ENCODE measurements at places on chromosomes 4 and X.

DNA sequence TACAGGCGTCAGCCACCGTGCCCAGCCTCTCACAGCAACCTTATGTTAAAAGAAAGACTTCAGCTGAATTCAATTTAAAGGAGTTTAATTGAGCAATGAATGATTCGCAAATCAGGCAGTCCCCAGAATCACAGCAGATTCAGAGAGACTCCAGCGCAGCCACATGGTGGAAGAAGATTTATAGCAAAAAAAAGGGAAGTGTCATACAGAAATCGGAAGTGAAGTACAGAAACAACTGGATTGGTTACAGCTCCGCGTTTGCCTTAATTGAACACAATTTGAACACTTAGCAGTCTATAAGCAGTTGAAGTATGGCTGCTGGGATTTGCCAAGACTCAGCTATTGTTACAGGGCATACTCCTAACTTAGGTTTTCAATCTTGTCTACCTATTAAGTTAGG, 19.8 kb downstream of the CENPVL3 start:
- DNase-seq, result no peak

DNA sequence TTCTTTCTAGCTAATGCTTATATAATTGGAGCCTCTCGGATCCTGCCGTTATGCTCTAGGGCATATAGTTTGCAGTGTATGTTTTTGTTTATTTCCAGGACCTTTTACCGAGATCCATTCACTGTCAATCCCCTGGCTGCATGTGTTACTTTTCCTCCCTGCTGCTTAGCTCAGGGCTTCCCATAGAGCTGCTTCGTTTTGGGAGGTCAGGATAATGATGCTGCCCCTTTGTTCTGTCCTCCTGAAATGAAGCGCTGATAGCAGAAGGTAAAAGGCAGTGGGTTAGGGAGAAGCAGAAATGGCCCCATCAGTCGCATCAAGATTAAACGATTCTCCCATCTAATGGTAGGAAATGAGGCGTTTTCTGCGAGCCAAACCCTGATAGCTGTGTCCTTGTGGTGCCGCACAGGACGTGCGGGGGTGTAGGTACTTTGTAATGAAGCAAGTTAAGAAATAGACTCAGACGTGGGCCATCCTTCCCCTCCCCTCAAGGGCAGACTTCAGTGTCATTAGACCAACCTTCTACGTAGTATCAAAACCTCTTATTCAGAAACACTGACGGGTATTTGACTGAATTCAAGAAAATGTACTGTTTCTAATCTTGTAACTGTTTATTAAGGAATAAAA, 37.3 kb downstream of the AFF2 start:
- no peak for DNase-seq

DNA sequence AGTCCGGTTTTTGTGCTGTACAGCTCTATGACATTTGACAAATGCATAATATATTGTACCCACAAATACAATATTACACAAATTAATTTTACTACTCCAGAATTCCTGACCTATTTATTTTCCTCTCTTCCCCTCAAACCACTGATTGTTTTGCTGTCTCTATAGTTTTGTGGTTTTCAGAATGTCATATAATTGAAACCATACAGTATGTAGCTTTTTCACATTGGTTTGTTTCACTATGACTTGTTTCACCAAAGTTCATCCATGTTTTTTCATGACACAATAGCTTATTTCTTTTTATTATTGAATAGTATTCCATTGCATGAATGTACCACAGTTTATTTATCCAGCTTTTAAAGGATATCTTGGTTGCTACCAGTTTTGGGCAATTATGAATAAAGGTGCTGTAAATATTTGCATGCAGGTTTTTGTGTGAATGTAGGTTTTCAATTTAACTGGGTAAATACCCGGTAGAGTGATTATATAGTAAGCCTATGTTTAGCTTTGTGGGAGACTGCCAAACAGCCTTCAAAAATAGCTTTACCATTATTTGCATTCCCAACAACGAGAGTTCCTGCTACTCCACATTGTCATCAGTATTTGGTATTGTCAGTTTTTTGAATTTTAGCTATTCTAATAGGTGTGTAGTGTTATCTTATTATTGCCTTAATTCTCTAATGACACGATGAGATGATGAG, 25.9 kb downstream of the RNF175 start:
- no peak for DNase-seq

DNA sequence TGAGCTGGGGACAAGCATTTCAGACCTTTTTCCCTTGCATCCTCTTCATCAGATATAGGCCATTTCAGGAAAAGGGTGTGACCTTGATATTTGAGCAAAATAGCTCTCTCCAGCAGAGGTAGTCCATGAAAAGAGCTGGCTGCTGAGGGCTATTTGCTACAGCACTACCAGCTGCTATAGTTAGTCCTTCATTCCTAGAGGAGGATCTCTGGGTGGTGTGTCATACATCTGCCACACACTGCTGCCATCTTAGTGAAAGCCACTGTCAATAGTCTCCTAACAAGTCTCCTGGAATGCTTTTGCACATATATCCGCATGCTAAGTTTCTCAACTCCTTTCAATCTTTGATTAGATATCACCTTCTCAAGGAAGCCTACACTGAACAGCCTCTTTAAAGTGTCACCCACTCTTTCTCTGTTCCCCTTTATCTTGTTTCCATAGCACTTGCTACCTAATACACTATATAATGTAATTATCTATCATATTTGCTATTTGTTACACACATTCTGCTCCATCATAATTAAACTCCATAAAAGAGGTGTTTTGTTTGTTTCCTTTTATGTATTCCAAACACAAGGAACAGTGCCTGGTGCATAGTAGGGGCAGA, 131.9 kb downstream of the TBC1D19 start:
- DNase-seq, result no peak

GRCh38 chr4:147891476-147892115, 159.7 kb downstream of the ARHGAP10 start:
- no peak for DNase-seq

DNA sequence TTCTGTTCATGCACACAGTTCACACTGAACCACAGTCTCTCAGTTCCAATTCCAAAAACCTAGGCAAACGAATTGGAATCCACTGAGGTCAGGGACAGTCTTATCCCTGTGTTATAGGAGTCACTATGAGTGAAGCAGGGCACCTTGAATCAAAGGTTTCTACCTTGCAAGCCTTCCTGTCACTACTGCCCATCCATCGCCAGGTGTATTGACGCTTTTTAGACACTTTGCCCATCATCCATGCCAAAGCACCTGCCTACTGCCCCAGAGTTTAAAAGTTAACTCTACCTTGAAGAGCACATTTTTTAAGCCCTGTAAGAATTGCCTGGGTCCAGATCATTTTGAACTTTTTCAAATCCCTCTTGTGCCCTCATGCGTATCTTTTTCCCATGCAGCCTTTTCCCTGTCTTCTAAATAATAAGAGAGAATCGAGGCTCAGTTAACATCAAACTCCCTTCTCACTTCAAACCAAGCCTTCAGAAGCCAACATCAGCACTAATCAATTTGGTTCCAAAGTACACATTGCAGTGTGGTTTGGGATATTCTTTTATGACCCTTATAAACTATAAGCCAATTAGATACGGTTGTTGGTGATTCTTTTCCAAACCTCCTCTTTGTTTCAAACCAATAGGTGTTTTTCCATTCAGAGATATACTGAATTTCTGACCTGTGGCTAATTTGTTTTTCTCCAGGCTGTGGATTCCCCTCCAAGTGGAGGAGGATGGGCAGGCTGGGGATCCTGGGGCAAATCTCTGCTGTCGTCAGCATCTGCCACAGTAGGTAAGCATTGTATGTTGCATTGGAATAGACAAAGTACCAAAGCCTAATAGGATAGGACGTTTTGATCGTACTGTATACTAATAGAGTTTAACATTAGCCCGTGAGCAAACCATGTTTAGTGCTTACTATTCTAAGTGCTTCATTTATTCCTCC, 23.7 kb downstream of the FAM114A1 start:
- no peak for DNase-seq

GRCh38 chr4:112956484-112956896, 93.0 kb upstream of the ANK2 start:
- no peak for DNase-seq

DNA sequence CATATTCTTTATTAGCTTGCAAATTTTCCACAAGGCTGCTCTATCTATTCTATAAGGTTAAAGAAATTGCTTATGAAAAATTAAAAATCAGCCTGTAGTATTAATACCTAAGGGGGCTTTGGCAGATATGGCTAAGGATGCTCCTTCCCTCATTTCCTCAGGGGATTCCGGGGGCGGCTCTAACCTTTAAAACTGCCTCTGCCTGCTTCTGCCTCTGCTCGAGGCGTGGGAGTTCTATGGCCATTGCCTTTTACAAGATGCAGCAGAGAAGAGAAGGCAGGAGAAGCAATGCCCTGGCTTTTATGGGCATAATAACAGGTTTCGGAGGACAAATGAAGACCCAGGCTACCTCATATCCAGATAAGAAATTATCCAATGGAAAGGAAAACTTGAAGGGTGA, 8.6 kb upstream of the CDKN2AIP start:
- DNase-seq, result no peak

- DNase-seq, result no peak
Observed at GRCh38 chrX:25083661-25084060, 67.9 kb upstream of the ARX start.

DNA sequence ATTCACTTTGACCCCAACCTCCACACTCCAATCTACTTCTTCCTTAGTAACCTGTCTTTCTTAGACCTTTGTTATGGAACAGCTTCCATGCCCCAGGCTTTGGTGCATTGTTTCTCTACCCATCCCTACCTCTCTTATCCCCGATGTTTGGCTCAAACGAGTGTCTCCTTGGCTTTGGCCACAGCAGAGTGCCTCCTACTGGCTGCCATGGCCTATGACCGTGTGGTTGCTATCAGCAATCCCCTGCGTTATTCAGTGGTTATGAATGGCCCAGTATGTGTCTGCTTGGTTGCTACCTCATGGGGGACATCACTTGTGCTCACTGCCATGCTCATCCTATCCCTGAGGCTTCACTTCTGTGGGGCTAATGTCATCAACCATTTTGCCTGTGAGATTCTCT, 344 bp downstream of the OR13H1 start:
- DNase-seq, result no peak

GRCh38 chr4:177573507-177573906, 131.3 kb upstream of the AGA start:
- DNase-seq, result no peak

DNA sequence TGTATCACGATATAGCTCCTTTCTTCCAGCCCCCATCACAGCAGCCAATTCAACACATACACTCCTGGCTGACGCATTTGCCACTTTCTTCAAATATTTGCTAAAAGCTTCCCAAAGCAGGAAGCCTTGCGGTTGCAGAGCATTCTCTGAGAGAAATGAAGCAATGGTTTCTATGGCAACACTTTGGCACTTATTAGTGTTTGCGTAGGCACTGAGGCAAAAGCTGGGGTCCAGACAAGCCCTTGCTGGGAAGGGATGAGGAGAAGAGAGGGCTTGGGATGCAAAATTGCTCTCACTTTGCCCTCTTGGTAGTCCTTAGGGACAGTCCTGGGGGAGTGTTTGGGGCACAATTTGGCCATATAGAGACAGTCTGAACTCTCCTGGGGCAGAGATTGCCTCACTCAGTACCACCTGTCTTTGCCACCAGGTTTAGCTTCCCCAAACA, 55.0 kb upstream of the PAK3 start:
- DNase-seq, result no peak

- DNase-seq, result no peak
Observed at GRCh38 chrX:34563804-34564203, 93.3 kb downstream of the TMEM47 start.

All from activated CD4-positive, alpha-beta memory T cell treated with anti-CD3 and anti-CD28 coated beads, Interleukin-2, amount 10 ng/mL, durations not matched to agents 7 days and 5 days (primary cell).